ENCODE measurements at places on chromosomes 6 and 20.

GRCh38 chr6:23137611-23138010, 568.2 kb downstream of the HDGFL1 start:
- no peak for DNase-seq

DNA sequence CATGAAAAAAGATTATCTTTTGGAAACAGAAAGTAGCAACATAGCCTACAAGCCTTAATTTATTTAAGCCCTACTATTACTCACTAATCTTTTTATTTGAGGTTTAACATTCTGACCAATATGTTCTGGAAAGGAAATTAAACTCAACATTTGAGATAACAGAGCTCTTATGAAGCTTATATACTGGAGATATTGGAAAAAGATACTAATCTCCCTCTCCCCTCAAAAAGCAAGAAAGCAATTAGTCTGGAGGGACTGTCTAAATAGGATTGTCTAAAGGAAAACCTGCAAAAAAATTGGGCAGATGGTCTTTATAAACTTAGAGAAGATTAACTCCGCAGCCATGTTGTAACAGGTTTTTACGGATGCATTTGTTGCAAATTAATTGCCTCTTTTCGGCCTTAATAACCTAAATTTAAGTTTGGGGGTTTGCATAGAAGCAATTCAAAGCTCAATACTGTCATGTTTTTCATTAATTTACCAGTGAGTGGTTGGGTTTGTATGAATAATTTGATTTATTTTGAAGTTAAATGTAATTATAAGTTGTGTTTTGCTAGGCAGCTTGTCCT, 79.1 kb downstream of the SHLD1 start:
- DNase-seq: no peak

DNA sequence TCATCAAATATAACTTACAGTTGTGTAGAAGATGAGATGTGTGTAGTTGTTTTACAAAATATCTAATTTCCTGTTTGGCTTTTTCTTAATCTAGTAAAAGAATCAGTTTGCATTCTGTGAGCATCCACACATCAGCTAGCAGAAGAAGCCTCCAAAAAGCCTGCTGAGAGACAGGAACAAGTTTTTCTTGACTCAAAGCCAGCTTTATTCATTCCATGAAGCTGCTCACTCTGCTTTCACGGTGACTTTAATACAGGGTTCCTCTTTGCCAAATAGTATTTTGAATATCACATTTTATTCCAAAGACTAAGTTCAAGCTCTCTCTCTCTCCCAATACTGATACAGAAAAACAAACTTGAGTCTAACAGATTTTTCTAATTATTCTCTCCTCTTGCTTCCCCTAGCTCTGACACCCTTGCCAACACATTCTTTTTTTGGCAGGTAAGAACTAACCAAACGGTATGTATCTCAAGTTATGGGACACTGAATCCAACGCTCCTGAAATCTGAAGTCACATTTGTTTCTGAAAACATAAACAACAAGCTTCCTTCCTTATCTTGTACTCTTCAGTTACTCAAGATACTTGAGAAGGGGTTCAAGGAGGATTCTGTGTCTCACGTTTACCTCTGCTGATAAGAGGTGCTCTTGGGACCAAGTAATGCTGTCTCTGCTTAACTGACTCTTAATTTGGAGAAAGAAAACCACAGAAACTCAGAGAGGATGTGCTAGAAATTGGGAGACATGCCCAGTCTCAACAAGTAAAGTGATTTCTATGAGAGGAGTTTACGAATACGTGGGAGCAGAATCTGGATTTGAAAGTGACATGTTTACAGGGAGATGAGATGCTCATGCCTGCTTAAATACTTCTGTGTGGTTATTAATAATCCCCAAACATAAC, 184.2 kb upstream of the SPTLC3 start:
- DNase-seq: no peak

- no peak for DNase-seq
Measured at GRCh38 chr6:148619891-148620290, 126.9 kb upstream of the UST start.

Data from BE2C (cell line).